ENCODE measurements at places on chromosomes 16 and 17.

- no peak for DNase-seq
These were observed 72.1 kb upstream of the ARL4D start for GRCh38 chr17:43326490-43327275.

GRCh38 chr17:79002796-79003593 is 6.6 kb downstream of the CANT1 start:
- DNase-seq, result no peak

DNA sequence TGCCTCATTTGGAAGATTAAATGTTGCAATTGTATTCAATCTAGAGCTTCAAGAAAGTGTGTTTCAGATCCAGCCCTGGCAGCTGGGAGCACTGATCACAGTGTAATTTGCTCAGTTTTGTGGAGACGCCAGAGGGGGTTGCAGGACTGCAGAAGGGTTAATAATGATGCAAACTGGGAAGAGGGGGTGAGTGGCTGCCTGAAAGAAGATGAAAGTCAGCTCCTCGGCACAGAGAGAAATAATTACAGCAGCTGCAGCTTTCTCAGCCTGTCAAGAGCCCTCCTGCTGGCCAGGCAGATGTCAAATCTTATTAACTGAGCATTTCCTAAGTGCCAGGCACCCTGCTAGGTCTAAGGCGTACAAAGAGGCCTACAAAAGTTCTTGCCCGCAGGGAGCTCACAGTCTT is 97.7 kb downstream of the ZNF18 start:
- no peak for DNase-seq

GRCh38 chr17:69412251-69412671 is 2.2 kb upstream of the MAP2K6 start:
- no peak for DNase-seq

DNA sequence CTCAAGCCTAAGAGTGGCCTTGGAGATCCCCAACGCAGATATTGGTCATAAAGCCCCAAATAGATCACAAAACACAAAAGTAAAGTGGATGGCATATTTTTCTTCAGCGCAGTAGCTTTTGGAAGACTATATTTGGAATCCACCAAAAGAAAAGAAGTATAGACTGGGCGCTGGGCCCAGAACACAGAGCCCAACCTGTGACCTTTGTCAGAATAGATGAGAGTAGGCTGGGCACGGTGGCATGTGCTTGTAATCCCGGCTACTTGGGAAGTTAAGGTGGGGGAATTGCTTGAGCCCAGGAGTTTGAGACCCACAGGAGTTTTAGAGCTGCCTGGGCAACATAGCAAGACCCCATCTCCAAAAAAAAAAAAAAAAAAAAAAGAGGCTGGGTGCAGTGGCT is 14.6 kb downstream of the SCIMP start:
- DNase-seq, result no peak

GRCh38 chr17:17061516-17061915 is 19.3 kb downstream of the MPRIP start:
- DNase-seq, result no peak

GRCh38 chr17:4587195-4587594 is 2.9 kb downstream of the SMTNL2 start:
- no peak for DNase-seq

DNA sequence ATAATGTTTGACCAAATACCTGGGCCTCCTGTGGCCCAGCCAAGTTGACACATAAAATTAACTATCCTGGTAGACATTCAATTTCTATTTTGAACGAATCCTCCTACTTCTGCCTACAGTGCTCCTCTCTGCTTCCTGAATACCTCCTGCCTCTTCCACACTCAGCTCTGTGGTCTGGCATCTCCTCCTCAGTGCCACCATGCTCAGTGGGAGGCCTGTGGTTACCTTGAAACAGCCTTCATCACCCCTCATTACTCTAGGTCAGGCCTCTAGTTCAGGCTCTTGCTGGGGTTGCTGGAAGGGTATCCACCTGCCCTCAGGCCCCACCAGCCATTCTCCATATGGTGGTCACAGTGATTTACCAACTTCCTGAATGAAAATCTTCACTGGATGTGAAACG is 5.1 kb downstream of the LYRM9 start:
- no peak for DNase-seq

GRCh38 chr17:72972263-72972951 is 120.1 kb downstream of the SLC39A11 start:
- DNase-seq, result no peak

GRCh38 chr17:50661348-50661747 is 26.7 kb downstream of the ABCC3 start:
- DNase-seq, result no peak

GRCh38 chr17:66717641-66718058 is 117.3 kb upstream of the CACNG5 start:
- no peak for DNase-seq

DNA sequence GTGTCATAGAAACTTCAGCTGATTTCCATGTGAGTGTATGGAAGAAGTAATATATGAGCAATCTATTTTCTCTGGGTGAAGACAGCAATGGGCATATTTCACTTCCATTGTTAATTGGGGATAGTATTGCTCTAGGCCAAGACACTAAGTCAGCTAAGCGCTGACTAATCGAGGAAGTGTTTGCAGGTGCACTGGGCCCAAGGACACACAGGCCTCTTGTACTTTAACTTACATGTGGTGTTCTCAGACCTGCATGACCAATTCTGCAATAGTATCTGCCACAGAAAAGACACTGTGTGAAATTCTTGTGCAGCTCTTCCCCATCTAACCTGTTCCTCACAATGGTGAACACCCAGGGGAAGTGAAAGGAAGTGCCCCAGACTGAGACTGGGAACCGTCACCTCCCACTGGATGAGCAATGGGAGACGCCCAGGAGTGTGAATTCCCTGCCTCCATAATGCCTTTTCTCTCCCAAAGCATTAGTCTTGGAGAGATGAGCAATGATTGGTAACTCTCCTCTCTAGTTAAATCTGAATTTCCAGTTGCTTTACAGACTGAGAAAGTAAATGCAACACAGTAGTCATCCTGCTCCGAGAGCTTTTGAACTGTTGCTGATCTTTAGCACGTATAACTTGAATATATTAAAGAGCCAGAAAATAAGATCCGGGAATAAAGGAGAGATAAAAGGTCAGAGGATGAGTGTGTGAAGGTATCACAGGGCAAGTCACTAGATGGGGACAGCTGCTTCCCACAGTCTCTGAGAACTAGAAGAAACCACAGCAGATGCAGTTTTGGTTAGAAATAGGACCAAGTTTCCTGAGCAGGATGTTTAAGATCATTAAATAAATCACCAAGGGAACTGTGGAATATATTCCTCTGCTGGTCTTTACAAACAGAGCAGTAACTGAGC is 82.6 kb downstream of the CDK5R1 start:
- no peak for DNase-seq

DNA sequence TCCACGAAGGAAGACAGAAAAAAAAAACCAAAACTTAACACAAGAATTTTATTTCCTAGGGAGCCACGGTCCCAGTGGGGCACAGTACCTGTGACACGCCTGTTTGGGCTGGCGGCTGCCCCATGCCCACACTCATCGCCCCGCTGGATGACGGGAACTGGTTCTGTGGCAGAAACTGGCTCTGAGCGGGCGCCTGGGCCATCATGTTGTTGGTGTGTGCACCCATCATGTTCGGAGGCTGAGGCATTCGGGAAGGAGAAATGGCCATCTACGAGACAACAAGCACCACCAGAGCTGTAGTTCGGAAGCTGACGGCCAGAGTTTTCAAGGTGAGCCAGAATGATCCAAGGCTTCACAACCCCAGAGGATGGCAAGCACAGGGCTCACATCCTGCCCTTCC is 56.3 kb upstream of the TRAP1 start:
- DNase-seq, result no peak

DNA sequence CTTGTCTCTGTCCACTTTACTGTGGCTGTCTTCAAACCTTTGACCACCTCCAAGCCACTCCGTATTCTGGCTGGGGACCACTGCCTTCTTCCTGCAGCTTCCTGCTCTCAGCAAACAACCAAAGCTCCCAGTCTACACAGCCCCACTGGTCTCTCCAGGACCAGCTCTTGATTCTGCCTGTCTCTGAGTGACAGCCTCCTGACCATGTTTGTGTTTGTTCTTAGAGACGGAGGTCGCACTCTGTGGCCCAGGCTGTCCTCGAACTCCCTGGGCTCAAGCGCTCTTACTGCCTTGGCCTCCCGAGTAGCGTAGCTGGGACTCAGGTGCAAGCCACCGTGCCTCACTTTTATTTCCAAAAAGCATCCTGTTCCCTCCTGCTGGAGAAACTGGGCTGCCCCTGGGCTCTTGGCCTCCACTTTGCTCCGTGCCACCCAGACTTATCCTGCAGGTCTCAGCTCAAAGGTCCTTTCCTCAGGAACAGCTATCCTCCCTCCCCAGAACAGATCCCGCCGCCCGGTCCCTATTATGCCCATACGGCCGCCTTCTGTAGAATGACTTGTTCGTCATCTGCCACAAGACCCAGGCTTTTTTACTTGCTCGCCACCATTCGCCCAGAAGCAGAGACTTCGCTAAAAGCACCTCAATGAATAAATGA is 9.1 kb downstream of the MNT start:
- DNase-seq, result no peak

DNA sequence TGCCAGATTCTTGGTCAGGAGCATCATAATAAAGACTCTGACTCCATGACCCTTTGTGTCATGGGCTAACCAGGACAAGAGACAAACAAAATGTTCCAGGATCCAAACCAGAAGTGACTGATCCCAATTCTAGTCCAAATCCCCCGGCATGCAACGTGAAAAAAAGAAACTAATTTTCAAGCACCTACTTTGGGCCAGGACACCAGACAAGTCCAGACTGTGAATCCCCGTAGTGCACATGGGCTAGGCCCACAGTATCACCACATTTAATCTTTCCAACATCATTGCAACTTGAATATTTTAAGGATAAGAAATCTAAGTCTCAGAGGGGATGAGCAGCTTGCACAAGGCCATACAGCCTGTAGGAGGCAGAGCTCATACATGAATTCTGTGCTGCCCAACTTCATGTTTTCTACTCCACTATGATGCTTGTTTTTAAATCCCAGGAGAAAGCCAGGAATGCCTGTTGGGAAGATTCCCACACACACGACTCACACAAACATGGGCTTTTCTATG is 365.7 kb downstream of the NPIPA8 start:
- no peak for DNase-seq

DNA sequence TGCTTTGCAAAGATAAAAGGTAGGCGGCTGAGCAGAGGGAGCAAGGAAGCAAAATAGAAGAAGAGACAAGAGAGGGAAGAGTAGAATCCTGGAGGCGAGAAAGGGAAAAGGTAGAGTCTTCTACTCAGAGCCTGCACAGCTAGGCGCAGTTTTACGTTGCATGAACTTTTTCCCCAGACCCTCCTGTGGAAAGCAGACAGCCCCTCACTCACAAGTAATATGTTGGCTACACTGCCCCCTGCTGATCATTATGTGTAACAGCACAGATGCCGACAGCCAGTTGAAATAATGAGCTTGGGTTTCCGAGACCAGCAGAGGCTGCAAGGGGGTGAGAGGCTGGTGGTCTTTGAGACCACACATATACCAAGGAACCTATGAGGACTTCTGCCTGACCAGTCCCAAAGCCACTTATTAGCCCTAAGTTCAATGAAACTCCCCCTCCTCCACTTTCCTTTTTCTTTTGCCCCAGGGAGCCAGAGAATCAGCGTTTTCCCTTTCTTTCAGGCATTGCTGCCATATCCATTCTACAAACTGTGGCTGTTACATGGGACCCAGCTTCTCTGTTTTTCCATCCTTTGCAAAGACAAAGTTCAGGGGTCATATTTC is 22.5 kb upstream of the CMTR2 start:
- DNase-seq, result no peak

- no peak for DNase-seq
These were observed 1.3 kb downstream of the FOXC2 start for GRCh38 chr16:86567701-86568581.

- DNase-seq, result no peak
These were observed 38.0 kb downstream of the SLC5A11 start for GRCh38 chr16:24883714-24884151.

DNA sequence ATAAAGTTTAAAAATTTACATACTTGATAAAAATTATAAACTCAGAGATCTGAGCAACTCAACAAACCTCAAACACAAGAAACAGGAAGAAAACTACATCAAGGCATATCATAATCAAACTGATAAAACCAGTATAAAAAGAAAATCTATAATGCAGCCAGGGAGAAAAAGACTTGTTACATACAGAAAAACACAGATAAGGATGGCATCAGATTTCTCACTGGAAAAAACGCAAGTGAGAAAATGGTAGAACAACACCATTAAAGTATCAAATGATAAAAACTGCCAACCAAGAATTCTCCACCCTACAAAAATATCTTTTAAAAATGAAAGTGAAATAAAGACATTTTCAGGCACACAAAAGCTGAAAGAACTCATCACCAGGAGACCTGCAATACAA is 71.0 kb downstream of the CACNG1 start:
- DNase-seq, result no peak

DNA sequence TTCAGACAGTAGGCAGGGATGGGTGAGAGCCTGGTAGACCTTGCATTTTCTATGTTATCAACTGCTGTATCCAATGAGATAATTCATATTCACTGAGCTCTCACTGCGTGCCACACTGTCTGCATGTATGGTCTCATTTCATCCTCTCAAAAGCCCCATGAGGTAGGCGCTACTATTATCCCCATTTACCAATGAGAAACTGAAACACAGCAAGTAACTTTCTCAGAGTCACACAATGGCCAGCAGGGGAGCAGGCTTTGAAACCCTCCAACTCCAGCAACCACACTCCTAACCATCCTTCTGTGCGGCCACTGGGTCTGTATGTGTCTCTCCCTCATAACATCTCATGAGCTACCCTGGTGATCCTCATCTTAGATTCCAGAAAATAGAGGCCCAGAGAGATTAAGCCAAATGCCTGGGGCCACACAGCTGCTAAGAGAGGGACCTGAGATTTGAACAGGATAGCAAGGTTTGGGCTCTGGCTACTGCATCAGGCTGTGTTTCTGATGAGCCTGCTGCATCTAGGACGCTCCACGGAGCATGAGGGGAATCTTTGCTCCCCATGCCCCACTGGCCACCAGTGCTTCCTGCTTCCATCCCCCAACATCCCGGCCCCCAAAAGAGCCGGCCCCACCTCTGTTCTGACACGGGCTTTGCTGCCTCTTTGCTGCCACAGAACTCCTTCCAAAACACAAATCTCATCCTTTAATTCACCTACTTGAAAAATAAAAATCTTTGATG is 3.2 kb downstream of the CCR7 start:
- DNase-seq, result no peak

GRCh38 chr16:80894091-80894490 is 89.7 kb upstream of the CDYL2 start:
- DNase-seq, result no peak

GRCh38 chr16:70679671-70680494 is 6.0 kb downstream of the MTSS2 start:
- no peak for DNase-seq

DNA sequence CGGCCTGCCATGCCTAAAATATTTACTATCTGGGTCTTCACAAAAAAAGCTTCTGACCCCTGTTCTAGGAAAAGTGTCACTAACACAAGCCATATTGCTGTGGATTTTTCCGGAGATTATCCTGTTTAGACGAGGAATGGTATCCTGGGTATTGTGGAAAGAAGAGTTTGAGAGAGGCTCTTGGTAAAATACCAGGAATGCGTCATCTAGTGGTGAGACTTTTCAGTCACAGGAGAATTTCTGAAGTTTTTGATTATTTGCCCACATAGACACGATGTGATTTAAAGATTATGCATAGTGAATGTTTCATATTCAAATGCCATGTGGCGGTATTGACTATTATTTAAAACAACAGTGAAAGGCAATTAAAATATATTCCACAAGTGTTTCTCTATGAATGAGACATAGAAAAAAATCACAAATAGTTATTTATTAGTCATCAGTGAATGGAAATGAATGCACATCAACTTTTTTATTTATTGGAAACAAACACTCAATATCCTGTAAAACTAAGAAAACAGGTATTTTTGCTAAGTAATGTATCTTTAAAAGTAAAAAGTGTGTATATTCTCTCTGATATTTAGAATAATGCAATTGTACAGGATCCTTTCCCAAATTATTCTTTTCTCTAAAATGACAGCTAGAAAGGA is 7.8 kb downstream of the KRT28 start:
- no peak for DNase-seq

Measured in stimulated activated CD4-positive, alpha-beta T cell treated with anti-CD3 and anti-CD28 coated beads, TNF-alpha, amount 100 ng/mL, for 4 hours (primary cell).